ENCODE measurements at places on chromosomes 11 and 22. TPM values are rescaled to one million over a fixed set of nuclear protein-coding genes. Genes with fewer than 3 reads are reported as not detected.
A peak's percentile ranks its signal among the peaks of the same experiment; 100 is the strongest.

GRCh38 chr22:25902402-25902801 lies 160.4 kb downstream of the MYO18B start:
- DNase-seq: no peak

- DNase-seq: peak; percentile 44
Observed at GRCh38 chr22:33000342-33001280, 57.6 kb downstream of the SYN3 start.

DNA sequence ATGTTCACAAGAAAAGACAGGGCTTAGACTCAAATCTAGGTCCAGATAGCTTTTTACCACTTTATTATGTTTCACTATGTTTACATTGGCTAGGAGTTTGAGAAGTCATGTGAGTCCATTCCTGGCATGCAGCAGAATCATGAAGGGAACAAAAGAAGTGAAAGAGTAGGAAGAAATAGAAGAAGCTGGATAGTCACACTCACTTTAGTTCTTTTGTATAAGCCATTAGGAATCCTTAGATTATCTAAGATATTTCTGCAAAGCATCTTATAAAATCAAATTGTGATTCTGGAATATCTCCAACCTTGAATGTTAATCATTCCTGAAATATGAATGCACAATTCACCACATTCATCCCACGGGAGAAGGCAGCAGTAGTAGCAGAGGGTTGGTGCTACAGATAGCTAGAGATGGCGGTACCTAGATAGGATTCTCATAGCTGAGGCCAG lies 31.9 kb downstream of the MAML2 start:
- peak; percentile 62 for DNase-seq

GRCh38 chr11:83819931-83820549 lies 533.9 kb upstream of the CCDC90B start:
- peak; percentile 44 for DNase-seq

The SLC16A8 gene
- not detected for total RNA-seq

DNA sequence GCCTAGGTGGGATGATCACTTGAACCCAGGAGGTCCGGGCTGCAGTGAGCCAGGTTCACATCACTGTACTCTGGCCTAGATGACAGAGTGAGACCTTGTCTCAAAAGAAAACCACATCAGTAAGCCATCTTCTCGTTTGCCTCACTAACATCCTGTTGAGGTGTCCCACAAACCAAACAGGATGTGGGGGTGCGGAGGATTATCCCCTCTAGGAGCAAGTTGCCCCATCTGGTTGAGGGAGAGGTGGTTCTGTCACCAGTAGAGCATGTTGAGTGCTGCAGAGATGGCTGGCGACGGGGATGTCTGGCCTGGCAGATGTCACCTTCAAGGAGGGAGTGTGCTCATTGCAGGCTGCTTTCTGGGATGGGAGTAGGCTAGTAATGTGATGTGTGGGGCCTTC lies 72.4 kb downstream of the ZNRF3 start:
- peak; percentile 76 for DNase-seq
